Fibroblast of mammary gland (primary cell): ENCODE measurements at places on chromosomes 2 and 18.

GRCh38 chr18:61901323-61901986 lies 8.6 kb upstream of the RNF152 start:
- DNase-seq: peak; percentile 63

DNA sequence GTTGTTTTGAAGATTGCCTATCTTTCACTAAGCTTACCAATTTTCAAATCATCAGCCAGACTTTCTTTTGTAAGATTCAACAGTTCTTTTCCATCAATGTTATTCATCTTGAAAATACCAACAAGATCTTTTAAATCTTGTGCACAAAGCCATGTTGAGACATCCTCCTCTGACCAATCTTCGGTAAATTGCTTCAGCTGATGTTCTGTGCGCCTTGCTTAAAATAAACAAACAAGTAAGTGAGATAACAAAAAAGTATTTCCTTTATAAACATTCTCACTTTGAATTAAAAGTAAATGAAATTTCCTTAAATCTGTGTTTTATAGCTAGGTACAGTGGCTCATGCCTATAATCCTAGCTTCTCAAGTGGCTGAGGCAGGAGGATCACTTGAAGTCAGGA lies 30.3 kb downstream of the WDSUB1 start:
- peak; percentile 33 for DNase-seq

DNA sequence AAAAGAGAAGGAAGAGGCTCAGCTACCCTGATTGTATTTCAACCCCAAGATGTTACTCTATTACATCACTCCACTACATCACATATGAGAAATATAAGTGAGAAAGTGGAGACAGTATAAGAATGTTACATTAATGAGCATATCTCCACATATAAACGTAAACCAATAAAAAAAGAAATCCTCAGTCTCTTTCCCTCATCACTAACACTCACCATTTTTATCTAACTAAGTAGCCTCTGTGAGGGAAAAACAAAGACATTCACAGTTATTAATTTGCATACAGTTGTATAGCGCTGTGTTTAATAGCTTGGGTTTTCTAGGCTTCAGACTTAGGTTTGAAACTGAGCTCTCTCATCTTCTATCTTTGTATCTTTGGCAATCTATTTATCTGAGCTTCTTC lies 489.1 kb upstream of the LRRTM4 start:
- DNase-seq: no peak

- no peak for DNase-seq
Observed at GRCh38 chr2:162328424-162329157, 10.1 kb upstream of the IFIH1 start.

DNA sequence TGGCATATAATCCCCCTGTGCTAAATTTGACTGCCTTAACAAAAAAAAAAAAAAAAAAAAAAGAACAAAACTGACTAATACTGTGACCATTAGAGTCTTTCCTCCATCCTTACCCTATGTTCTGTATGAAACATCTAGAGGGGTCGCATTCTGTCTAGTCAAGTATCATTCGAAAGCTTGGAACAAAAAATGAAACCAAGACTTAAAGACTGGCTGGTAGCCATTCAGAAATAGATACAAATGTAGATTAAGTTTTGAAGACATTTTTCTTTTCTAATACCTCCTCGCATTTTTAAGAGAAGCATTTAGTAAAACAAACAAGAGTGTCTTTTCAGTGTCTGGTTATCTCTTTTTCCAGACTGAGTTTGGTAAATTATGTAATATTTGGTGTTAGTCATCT lies 66.7 kb downstream of the SPATS2L start:
- no peak for DNase-seq

DNA sequence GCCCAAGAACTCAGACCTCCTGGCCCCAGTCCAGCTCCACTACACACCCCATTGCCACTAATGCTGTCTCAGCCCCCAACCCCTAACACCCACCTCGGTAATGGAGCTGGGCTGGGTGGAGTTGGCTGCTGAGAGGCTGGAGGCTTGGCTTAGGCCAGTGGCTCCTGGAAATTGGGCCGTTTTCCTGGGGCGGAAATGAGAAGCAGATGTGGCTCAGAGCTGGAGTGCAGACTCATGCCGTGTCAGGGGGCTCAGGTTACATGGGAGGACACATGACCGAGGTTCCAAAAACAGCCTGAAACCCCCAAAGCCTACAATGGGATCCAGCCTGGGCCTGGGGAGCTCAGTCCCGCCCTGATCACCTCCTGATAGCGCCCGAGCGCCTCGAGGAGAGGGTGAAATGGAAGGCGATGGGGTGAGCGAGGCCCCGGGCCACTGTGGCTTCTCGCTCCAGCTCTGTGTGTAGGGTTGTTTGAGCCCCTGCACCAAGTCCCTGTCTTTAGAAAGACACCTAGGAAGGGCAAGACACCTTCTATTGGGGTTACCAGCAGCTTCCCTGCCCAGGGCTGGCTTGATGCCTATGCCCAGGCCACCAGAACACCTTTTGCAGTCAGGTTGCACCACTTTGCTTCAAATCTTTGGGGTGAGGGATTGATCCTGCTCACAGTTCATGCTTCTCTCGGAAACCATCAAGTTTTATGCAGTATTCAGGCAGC lies 175.7 kb upstream of the HAAO start:
- peak; percentile 97 for DNase-seq

- no peak for DNase-seq
Observed at GRCh38 chr18:37668971-37669747, 103.6 kb upstream of the CELF4 start.

- DNase-seq: no peak
Observed at GRCh38 chr2:72685638-72686213, 140.1 kb downstream of the EXOC6B start.

DNA sequence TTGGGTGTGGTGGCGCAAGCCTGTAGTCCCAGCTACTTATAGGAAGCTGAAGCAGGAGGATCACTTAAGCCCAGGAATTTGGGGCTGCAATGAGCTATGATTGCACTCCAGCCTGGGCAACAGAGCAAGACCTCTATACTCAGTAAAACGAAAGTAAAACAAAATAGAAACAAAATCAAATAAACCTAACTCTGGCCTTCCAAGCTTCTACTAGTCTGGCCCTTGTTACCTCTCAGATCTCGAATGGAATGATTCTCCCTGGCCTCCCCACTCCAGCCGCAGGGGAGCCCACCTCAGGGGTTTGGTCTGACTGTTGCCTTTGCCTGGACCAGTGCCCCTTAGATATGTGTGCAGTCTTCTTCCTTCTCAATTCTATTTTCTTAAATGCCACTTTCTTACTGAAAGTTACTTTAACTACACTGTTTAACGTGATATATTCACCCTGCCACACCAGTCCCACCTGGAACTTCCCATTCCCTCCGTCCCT lies 160.0 kb upstream of the GCFC2 start:
- DNase-seq: no peak

GRCh38 chr18:44035554-44035953 lies 645.1 kb upstream of the SETBP1 start:
- DNase-seq: no peak
